ENCODE measurements at places on chromosomes 3 and 15. TPM values are rescaled to one million over a fixed set of nuclear protein-coding genes. Genes with fewer than 3 reads are reported as not detected.

The GOLGA8H gene
- total RNA-seq = 3.0 TPM

The ANAPC13 gene
- total RNA-seq = 112 TPM

The TPRG1 gene
- total RNA-seq = 2.2 TPM

The FBXL22 gene
- total RNA-seq = 0.92 TPM

The LRRC31 gene
- not detected for total RNA-seq

The C3orf70 gene
- 2.1 TPM for total RNA-seq

The REC114 gene
- total RNA-seq = not detected

The CDHR4 gene
- total RNA-seq = not detected

The CISH gene
- 43.2 TPM for total RNA-seq

The LRRN1 gene
- 29.2 TPM for total RNA-seq

The TF gene
- 1.0 TPM for total RNA-seq

The GP9 gene
- not detected for total RNA-seq

The GP5 gene
- 1.2 TPM for total RNA-seq

The DYNLT2B gene
- total RNA-seq = 16.8 TPM

The ROPN1 gene
- not detected for total RNA-seq

The UACA gene
- total RNA-seq = 92.5 TPM

The SH2D7 gene
- total RNA-seq = not detected

The PROK2 gene
- total RNA-seq = not detected

The HRH1 gene
- 1.9 TPM for total RNA-seq

The PLCB2 gene
- total RNA-seq = 3.1 TPM

The FEZF2 gene
- total RNA-seq = not detected

The LRTM1 gene
- not detected for total RNA-seq

The SLC22A14 gene
- total RNA-seq = not detected

The UPK1B gene
- not detected for total RNA-seq

The RNU5B-1 gene
- not detected for total RNA-seq

The SKIC8 gene
- 107 TPM for total RNA-seq

The DUOXA2 gene
- 48.4 TPM for total RNA-seq

The CACNA2D3 gene
- total RNA-seq = 4.8 TPM

The PYGO1 gene
- total RNA-seq = 30.1 TPM

The TMEM45A gene
- 11.7 TPM for total RNA-seq

The PLSCR5 gene
- total RNA-seq = not detected

The CCDC9B gene
- 54.2 TPM for total RNA-seq

The CAND2 gene
- 13.2 TPM for total RNA-seq

The MYLK gene
- 32.3 TPM for total RNA-seq

The KIF7 gene
- total RNA-seq = 8.6 TPM

The NEK10 gene
- 2.3 TPM for total RNA-seq

The TUSC7 gene
- not detected for total RNA-seq

The ATP13A5 gene
- total RNA-seq = 1.7 TPM

The MME gene
- total RNA-seq = 6.4 TPM

The SEC61A1 gene
- 147 TPM for total RNA-seq

The SHISA5 gene
- 111 TPM for total RNA-seq

The GPR156 gene
- total RNA-seq = not detected

The LYZL4 gene
- total RNA-seq = not detected

Data from thyroid gland (tissue), 4 donors.